GM13976 (cell line): ENCODE measurements at places on chromosomes 12 and 14.
A peak's percentile ranks its signal among the peaks of the same experiment; 100 is the strongest.

- DNase-seq, result no peak
Observed at GRCh38 chr12:19945559-19946435, 422.5 kb upstream of the PDE3A start.

- no peak for DNase-seq
Observed at GRCh38 chr14:54591461-54591860, 24.5 kb downstream of the SAMD4A start.

DNA sequence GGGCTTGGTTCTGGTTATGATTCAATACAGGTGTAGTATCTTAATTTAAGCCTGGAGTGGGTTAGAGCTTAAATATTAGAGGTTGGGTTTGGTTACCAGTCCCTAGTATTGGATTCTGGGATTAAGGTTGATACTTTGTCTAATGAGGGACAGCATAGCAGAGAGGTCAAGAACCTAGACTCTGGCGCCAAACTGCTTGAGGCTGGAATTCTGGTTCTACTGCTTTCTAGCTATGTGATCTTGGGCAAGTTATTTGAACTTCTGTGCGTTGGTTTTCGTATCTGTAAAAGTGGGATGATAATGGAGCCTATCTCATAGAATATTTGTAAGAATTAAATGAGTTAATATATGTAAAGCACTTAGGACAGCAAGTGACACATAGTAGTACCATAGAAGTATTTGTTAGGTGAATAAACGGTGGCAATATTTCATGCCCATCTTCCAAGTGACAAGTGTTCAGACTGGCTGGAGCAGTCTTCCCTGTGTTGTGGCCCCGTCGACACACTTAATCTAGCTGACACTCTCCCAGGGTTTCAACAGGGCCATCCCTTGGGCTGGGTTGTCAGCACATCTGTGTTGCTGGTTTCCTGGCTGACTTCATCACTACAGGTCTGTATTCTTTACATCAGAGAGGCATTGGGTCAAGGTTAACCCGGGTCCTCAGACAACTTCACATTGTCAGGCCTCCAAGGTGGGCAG is 3.0 kb downstream of the ENDOU start:
- no peak for DNase-seq

GRCh38 chr14:63938198-63939005 is 85.6 kb downstream of the SYNE2 start:
- peak; percentile 36 for DNase-seq

GRCh38 chr12:531951-532585 is 72.3 kb downstream of the B4GALNT3 start:
- DNase-seq, result no peak

- no peak for DNase-seq
Observed at GRCh38 chr14:55136241-55136640, 7.2 kb downstream of the LGALS3 start.
